ENCODE measurements at places on chromosomes 6 and 20.

- no peak for DNase-seq
Observed at GRCh38 chr6:168192195-168192900, 113.3 kb upstream of the FRMD1 start.

DNA sequence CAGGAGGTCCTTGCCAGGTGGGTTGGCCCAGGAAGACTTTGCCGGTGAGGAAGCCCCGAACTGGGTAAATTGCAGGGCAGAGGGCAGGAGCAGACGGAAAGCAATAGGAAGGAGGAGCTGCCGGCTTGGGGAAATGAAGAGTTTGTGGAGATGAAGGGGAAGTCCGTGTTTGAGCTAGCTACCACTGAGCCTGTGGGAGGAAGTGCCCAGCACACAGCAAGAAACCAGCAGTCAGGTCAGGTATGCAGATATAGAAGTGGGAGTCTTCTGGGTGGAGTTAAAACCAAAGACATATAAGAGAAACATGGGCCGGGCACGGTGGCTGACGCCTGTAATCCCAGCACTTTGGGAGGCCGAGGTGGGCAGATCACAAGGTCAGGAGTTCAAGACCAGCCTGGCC, 34.7 kb downstream of the CD24 start:
- DNase-seq = no peak

GRCh38 chr6:34493344-34493743, 27.5 kb downstream of the PACSIN1 start:
- no peak for DNase-seq

DNA sequence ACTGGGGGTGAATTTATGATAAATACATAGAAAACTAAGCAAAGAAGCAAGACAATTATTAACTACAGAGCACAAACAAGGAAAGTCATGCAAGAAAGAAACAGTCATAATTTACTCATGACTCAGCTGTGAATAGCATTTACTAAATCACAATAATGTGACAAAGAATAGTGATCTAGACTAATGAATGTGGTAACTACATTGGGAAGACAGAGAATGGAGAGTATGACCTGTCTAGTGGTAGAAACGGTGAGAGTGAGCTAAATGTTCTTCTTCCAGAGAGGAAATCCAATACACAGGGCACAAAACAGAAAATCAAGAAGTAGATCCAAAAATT, 153.5 kb upstream of the DST start:
- peak; percentile 51 for DNase-seq

DNA sequence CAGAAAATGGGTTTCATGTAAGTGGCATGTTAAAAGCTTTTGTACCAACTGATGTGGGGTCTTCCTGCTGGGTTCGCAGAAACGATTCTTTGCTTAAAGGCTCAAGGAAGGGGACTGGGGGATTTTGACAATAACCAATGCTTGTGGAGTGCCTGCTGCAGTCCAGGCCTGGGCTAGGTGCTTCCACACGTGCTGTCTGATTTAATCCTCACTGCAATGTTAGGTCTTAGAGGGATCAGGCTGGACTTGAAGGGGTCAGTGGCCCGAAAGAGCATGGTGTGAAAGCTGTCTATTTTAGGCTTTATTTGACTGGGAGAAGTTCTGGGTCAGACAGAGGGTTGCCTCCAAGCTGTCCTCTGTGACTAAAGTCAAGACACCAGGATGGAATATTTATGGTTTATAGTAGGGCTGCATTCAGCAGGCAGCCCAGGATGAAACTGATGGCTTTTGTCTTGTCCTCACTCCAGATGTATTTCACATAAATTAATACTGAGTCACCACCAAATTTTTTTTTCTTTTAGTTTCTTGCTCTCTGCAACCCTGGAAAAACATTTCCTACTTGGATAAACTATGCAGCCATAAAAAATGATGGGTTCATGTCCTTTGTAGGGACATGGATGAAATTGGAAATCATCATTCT, 219.1 kb downstream of the ZMYND8 start:
- DNase-seq = peak; percentile 41

DNA sequence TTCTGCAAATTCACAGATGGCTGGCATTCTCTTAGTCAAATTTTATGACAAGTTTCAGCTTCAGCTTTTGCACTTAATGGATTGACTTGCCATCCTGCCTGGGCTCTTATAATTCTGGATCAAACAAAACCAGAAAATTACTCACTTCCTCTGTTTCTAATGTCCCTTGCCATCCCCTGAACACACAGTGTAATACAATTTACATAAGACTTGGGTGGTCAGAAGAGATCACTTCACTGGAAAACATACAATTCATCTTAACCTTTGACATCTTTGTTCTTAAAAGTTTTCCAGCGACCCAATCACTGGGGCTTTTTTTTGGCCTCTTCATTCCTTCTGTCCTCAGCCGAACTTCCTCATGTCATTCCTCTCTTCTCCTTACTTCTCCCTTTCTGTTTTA, 199.0 kb downstream of the ARHGAP18 start:
- peak; percentile 79 for DNase-seq

DNA sequence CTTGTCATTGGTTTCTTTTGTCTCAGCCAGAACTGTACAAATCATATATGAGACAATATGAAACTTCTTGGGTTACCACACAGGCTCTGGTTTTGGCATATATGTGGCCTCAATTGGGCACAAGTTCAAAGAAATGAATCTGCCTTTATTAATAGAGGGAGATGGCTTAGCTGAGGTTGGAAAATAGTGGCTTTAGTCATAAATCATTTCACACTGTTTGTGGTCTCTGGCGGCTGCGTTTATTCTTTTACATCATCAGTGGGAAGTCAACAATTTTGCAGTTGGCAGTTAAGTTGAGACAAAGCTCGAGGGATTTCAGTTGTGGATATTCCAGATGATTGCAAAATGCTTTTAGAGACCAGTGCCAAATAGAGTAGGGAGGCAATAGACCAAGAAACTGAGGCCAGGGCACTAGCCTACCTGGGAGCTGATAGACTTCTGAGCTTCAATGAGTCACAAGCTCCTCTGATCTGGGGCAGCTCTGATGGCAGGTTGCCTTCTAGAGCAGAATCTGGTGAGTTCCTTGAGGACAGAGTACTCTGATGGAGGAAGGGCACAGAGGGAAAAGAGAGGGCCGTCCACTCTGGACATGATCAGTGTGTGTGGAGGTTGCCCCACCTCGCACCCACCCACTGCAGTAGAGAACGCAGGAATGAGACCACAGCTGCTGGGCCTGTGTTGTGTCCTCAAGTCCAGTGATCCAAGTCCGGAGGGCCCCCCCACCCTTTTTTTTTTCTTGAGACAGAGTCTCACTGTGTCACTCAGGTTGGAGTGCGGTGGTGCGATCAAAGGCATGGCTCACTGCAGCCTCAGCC, 73.5 kb downstream of the ARMC2 start:
- no peak for DNase-seq

GRCh38 chr6:40408786-40409542, 178.2 kb downstream of the LRFN2 start:
- no peak for DNase-seq

- DNase-seq = no peak
Observed at GRCh38 chr20:61706259-61706961, 359.3 kb downstream of the TAF4 start.

DNA sequence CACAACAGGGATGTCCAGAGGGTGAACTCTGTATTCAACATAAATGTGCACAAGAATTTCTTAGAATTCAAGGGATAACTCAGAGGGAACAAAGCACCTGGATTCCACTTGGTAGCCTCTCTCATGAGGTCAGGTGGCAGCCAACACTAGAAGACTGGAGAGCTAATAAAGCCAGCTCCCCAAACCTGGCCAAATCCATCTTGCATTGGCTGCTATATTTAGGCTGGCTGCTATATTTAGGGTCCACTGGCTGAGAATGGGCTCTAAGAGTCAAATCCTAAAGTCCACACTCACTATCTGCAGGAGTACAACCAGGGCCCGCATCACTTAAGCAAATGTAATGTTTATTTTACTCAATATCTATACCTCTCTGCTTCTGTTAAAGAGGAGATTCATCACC, 20.0 kb downstream of the TBC1D7 start:
- no peak for DNase-seq

GRCh38 chr6:117307655-117308054, 42.3 kb downstream of the VGLL2 start:
- DNase-seq = no peak

- DNase-seq = no peak
Observed at GRCh38 chr6:100088009-100088408, 94.0 kb upstream of the MCHR2 start.

DNA sequence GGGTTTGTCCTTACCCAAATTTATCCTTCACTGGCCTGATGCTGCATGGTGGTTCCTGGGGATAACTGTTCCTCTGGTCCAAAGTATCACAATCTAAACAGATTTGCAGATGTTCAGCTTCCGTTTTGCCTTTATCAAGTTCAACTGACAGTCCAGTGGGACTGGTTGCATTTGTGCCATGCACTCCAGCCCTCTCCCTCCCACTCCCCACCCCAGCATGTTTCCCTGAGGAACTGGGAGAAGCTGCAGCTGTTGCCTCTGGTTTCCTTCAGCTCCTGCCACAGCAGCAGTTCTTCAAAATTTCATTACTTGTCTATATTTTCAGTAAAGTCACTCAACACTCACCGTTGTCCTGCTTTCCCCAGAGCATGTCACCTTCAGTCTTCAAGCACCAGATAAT, 39.5 kb upstream of the KIF16B start:
- DNase-seq = no peak

- no peak for DNase-seq
Observed at GRCh38 chr20:4068708-4069107, 53.4 kb upstream of the RNF24 start.

GRCh38 chr20:21357844-21358243, 39.5 kb downstream of the NKX2-4 start:
- DNase-seq = no peak

- no peak for DNase-seq
Observed at GRCh38 chr20:58850693-58851174, at the start of gene GNAS-AS1. Gene GNAS-AS1 (minus strand): TSS chr20:58850902.

DNA sequence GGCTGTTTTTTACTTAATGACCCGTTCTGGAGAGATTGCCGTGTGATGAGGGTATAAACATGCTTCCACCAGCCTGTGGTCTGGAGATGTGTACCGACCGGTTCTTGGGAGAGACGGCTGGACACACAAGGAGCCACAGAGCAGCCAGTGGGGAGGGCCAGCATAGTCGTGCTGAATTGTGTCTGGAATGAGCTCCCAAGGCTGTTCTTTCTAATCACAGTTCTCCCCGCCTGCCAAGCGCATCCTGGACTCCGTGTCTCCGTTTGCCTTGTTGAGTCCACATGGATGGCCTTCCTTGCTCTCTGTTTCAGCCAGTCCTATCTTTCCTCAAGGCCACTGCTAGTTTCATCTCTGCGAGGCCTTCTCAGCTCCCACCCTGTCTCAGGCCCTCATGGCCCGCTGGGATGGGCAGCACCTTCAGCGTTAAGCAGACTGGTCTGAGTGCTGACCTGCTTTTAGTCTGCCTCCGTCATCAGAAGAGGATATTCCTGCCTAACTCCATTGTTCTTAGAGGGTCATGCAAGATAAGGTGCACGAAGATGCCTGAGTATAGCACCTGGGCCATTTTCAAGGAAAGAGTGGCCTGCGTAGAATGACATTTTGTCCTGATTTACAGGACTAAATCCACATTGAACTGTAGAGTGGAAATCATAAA, 20.6 kb downstream of the MANBAL start:
- DNase-seq = no peak

DNA sequence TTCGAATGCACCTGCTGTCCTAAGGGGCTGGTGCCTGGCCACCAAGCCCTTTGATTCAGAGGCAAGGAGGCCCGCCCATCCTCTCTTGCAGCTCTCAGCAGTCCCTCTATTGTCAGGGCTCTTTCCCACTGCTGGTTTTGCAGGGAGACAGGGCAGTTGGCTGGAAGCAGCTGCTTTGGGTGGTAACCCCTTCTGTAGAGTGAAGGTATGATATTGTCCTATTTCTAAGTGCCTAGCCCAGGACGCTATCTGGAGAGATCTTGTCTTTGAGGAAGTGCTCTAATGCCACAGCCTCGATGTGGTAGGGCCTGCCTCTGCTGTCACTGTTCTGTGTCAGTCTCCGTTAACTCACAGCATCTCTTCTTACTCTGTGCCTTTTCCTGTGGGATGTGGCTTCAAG, 5.6 kb downstream of the PLCG1 start:
- no peak for DNase-seq

GRCh38 chr6:22451962-22452361, 117.4 kb upstream of the HDGFL1 start:
- peak; percentile 51 for DNase-seq

- no peak for DNase-seq
Observed at GRCh38 chr20:52859156-52859876, 112.8 kb upstream of the TSHZ2 start.

DNA sequence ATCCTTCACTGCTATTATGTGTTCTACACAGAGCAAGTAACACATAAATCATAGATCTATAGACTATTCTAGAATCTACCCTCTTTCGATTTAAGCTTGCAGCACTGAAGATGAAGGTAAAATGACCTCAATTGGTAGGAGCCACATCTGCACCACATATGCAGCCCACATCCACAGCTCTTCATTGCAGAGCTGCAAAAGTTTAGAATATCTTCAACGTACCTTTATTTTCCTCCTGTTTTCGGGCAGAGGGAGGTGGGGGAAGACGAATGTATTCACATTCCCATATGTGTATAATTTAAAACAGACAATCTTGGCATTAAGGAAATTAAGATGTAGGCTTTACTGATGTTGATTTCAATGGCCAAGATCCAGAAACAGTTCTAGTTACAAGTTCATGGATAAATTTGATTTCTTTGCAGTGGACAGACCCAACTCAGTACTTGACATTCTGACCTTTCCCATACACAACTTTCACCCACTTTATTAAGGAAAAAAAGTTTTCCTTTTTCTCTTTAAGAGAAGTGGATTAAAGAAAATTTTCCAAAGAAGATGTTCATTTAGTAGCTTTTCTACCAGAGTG, 14.0 kb downstream of the EPB41L2 start:
- DNase-seq = no peak

DNA sequence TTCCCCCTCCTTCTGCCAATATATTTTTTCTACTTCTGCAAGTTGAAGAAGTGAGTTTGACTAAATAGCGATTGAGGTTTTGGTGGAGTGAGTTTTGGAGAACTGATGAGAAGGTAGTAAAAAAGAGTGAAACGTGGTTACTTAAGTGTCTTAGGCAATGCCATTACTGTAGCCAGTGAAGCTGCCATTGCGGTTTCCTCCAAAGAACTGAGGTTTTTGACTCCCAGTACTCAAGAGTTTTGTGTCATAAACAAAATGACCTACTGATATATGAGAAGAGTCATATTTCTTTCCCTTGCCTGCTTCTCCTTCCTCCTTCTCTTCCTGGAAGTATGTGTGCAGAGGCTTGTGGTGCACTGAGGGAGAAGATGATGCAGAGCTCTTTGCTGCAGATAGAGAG, 554.5 kb upstream of the MAP3K7 start:
- DNase-seq = no peak

GRCh38 chr6:161406646-161407045, 132.8 kb upstream of the AGPAT4 start:
- peak; percentile 53 for DNase-seq

DNA sequence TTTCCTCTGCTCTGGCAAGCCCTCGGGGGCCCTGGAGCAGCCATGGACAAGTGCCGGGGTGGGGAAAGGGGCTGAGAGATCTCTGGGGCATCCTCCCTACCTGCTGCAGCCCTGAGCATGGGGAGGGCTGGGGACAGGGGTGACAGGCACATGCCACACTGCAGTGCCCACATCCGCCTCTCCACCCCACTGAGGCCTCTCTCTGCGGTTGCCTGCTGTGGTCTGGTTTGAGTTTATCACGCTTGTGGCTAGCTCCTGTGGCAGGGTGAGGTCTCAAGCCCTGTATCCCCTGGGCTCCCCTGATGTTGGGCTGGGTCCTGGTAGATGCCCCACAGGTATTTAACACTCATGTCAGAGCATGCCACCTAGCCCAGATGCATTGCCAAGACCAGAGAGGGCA, 52.9 kb upstream of the MLN start:
- DNase-seq = no peak
